Ureter (tissue), 1 donor: ENCODE measurements at places on chromosomes 16 and 17. TPM values are rescaled to one million over a fixed set of nuclear protein-coding genes. Genes with fewer than 3 reads are reported as not detected.

Gene ESRP2
- total RNA-seq: 127 TPM

DNA sequence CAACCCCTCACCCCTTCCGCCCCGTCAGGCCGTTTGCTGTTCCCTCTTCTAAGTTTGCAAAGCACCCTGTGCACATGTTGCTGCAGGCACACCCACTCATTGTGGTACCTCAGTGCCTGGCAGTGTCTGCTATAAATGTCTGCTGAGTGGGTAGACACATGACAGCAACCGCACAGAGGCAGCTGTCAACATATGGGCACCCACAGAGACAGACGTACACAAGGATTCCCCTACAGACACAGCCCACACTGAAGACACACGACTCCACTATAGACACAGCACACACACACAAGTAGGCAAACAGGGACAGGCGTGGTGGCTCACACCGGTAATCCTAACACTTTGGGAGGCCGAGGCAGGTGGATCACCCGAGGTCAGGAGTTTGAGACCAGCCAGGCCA, 17.8 kb upstream of the CRK start:
- DNase-seq: no peak

DNA sequence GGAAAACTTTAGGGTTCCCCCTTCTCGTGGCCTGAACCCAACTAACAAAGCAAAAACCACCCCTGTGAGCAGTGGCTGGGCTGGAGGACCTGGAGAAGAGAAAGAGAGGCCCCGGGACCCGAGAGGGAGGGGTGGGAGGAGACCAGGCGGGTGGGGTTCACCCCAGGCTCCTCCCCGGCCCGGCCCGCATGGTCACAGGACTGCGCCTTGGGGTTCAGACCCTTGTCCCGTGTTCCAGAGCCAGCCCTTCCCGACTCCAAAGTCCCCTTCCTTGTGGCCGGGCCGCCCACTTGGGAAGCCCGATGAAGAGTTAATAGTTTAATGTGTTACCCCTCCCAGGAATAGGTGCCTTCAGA, 852 bp downstream of the MARVELD3 start:
- DNase-seq: no peak

GRCh38 chr17:9669551-9670008, 24.3 kb downstream of the USP43 start:
- DNase-seq: no peak

- DNase-seq: no peak
Observed at GRCh38 chr16:3858801-3859200, 21.7 kb downstream of the CREBBP start.

DNA sequence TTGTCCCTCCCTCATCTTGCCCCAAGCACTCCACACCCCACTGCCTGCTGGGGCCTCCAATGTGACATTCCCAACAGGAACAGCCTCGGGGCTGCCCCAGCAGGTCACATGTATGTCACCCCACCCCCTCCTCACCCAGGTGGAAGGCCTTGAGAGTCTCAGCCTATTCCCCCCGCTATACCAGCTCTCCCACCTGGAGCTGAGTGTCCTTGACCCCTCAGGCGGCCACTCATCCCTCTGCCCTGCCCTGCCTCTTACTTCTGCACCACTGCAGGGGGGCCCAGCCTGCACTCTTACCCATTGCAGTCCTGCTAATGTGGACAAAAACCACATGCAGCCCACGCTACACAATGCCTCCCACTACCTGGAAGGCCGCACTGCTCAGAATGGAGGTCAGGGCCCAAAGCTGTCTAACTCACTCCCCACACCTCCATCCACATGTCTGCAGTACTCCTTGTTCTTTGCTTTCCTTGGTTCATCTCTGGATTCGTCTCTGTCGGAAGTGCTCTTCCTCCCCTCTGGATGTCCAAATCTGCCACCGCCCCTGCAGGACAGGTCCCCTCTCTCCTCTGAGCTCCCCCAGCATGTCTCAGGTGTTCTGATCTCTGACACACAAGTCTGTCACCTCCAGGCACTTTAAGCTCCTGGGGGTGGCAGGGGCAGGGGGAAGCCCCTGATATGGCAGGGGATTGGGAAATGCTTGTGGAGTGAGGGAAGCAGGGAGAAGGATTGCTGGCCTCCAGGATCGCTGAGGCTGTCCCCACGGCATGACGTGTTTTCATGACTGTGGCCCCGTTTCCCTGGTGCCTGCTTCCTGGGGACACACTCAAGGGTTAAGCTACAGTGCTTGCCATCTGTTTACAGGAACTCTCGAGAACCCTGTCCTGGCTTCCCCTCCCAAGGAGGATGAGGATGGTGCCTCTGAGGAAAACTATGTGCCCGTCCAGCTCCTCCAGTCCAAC, 20.8 kb downstream of the TRPV2 start:
- no peak for DNase-seq
